Stimulated activated CD4-positive, alpha-beta T cell treated with anti-CD3 and anti-CD28 coated beads, Interleukin-1b, Interleukin-23, amount 100 ng/mL, for 24 hours (primary cell): ENCODE measurements at places on chromosomes 13 and 19.

DNA sequence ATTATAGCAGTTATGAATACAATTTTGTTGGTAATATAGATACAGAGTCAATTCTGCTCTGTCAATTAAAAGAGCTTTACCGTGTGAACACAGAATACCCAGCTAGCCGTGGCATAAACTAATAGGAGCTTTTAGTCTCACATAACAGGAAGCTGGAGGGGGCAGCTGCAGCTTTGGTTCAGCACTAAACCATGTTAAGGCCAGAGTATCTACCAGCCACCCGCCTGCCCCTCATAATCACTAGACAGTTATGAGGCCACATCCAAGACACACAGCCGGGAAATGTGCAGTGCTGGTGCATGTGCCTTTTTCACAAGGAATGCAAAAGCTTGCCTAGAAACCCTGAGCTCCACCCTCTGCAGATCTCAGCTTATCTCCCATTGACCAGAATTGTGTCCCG, 62.3 kb downstream of the SGCG start:
- no peak for DNase-seq

- no peak for DNase-seq
These were observed 149.1 kb downstream of the COG6 start for GRCh38 chr13:39804332-39805210.

GRCh38 chr19:1401138-1401888, at the start of gene GAMT:
GAMT (minus strand) TSS chr19:1401542; CDS start chr19:1401476, 66 bp downstream.
- no peak for DNase-seq

DNA sequence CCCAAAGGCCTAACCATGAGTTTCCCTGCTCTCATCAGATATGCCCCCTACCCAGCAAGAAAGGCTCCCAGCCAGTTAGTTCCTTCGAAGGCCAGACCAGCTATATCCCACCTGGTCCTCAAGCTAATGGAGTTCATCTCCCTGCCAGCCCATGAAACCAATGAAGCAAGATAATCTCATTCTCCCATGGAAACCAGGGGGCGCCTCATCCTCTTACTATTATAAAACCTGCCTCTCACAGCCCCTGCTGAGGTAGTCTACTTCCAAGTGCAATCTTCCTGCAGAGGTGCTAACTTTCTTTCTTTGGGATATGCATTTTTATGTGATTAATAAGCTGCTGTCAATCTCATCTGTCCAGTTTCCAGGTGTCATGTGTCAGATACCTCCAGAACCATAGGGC, 34.0 kb upstream of the ZNF573 start:
- DNase-seq = no peak

DNA sequence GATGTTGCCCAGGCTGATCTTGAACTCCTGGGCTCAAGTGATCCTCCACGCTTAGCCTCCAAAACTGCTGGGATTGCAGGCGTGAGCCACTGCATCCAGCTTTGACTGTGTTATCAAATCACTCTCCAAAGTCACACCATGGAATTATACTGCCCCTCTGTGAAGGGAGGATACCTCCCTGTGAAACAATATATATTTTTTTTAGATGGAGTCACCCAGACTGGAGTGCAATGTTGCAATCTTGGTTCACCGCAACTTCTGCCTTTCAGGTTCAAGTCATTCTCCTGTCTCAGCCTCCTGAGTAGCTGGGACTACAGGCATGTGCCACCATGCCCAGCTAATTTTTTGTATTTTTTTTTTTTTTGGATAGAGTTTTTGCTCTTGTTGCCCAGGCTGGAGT, 7.7 kb downstream of the TYK2 start:
- DNase-seq = no peak

GRCh38 chr19:19151418-19151817, 13.1 kb upstream of the TMEM161A start:
- no peak for DNase-seq

GRCh38 chr19:8611877-8612806, 1.6 kb upstream of the ADAMTS10 start:
- DNase-seq = no peak

- no peak for DNase-seq
These were observed 231.4 kb downstream of the UQCRFS1 start for GRCh38 chr19:28981518-28981917.
